PC-9 (cell line): ENCODE measurements at places on chromosomes 2 and 18.

DNA sequence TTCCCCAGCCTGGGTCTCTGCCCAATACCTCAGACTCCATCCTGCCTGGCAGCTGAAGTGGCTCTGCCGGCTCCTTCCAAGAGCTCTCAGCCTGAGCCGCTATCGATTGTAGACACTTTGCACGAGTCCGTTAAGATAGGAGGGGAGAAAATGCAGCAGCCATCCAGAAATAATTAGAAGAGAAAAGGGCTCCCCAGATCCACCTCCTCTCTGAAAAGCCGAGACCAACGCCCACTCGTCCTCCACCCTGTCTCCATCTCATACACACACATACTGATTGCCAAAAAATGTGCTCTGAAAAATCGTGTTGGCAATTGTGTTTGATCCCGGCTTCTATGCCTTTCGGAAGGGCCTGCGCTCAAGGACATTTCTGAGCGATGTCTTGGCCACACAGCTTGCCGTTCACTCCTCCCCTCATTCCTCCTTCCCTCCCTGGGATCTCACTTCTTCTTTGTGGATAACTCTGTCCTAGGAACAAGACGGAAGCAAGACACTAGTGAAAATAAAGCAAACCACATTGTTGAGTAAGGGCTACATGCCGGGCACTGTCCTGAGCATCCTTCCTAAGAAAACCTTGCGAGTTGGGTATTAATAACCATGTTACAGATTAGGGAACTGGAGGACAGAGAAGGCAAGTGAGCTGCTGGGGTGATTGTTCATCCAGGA lies 372.8 kb upstream of the MYT1L start:
- no peak for DNase-seq

- no peak for DNase-seq
These were observed 74.7 kb downstream of the NDUFA10 start for GRCh38 chr2:239950144-239951128.

DNA sequence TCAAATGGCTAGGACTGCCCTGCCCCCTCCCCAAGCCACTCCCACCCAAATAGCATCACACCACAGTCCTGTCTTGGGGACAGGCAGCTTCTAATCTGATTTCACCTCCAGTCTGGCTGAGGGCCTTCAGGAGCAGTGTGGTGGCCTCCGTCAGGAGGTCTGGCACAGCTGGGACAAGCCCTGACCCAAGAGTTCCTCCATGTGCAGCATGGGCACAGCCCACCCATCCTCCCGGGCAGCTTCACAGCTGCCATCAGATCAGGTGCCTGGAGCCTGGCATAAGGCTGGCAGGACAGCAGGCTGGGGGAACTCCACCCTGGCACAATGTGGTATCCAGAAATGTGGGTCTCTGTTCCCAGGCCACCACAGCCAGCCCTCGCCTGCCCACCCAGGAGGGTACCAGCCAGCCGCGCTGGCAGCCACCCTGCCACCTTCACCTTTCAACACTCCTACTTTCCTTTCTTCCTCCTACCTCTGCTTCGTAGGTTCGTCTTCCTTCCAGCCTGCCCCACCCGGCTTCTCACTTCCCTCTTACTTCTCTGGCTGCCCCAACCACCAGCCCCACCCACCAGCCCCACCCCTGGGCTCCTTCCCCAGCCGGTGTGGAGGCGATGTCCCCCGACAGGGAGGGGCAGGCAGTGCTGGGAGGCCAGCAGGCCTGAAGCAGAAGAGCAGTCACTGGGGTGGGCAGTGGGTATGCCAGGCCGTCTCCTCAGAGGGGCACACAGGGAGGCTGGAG lies at the start of gene CAPG:
TSS of gene CAPG (minus strand) at position 522 of the 739 bp plus-strand sequence. CDS start 8,221 bp downstream, outside the sequence.
- DNase-seq = peak; percentile 89

- no peak for DNase-seq
These were observed at the start of gene ASB18 for GRCh38 chr2:236264256-236264655. Gene ASB18, minus strand, starts transcription at chr2:236264406. Its CDS starts 61 bp downstream, at chr2:236264345.

DNA sequence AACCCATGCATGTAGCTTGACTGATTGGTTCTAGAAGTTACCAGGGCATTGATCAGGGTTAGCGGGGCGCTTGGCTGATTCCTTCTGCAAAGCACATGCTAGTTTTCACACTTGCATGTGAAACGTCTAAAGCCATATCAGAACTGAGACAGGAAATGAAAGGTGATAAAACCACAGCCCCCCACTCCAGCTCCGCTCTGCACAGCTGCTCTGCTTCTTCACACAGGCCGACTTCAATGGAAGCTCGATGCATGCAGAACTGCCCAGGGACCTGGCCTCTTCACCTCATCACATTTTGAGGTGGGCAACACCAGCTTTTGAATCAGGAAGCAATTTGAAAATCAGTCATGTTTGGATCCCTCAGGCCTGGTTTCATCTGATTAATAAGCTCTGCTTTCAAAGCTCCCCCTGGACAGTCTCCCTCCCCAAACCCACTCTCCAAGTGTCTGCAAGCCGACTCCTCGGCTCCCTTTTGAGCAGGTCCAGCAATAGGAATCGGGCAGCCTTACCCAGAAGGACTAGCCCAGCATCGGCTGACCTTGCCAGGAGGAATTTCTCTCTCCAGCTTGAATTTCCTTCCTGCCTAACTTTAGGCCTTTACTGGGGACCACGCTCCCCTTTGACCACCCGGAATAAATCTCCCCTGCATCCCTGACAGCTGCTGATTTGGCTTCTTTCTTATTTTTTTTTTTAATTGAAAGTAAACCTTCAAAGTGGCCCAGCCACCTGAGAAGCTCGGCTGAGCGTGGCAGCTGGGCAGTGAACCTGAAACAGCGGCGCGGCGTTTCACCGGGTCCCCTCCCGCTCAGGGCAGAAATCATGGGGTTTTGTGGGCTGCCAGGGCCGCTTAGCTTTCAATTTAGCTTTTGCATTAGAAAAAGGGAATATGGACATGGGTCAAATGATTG lies 31.7 kb downstream of the HRH4 start:
- no peak for DNase-seq

DNA sequence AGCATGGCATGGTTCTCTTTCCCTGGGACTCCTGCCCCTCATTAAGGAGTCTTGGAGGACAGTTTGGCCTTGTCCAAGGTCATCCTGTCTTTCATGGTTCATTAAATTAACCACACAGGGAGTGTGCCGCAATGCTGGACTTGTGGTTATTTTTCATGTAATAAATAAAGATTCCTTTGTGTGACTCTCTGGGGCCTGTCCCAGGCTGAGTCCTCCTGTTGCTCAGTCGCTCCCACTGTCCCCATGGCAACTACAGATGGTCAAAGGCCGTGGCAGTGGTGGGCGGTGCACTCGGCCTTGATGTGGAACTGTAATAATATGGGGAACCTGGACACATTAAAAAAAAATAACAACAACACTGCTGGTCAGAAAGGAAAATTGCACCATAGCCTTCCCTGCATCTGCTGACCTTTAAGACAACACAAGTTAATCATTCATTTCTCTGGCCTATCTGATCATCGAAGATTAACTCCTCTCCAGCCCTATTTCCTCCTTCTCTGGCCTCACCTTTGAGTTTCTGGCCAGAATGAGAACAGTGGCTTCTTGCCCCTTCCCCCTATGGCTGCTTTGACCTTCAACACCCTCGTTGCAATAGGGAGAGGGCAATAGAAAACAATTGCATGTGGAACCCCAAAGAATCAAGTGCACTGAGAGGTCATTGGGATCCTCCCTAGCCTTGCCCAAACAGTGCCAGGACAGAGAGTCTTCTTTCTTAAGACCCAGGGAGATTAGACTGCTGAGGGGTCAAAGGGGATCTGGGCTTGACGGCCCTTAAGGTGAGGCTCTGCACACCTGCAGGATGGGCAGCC lies 44.7 kb downstream of the PSD4 start:
- DNase-seq = no peak

GRCh38 chr2:19971691-19972090 lies 18.2 kb downstream of the WDR35 start:
- DNase-seq = no peak

- no peak for DNase-seq
These were observed 47.5 kb downstream of the EMILIN2 start for GRCh38 chr18:2894131-2894840.

DNA sequence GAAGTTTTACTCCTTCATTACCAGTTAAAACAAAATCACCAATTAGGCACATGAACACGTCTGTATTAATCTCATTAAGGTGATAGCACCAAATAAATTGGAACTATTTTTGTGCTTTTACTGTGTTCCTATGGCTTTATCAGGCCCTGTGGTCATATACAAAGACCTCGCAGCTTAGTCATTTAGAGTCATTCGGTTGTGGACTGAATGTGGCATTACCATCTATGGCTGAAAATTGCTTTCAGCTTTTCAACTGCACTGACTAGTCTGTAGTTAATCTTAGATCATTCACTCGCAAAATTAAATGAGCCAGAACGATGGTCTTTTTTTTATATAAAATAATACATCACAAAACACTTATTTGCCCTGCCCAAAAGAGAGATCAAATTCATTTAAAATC lies 601.7 kb downstream of the NR4A2 start:
- no peak for DNase-seq

DNA sequence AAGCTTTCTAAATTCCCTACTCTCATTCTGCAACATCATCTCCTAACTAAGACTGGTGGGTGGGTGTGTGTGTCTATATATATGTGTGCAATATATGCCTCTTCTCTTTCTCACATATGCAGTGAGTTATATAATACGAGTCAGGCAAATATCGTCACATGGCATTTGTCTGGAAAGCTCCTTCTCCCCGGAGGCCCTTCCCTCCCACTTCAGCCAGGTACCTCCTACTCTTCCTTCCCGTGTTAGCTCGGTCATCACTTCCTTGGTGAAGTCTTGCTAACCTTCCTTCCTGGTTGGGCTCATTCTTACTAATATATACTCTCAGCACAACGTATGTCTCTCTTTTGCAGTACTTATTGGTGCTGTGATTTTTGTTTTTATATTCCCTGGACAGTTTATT lies 66.4 kb upstream of the NCK2 start:
- DNase-seq = no peak

DNA sequence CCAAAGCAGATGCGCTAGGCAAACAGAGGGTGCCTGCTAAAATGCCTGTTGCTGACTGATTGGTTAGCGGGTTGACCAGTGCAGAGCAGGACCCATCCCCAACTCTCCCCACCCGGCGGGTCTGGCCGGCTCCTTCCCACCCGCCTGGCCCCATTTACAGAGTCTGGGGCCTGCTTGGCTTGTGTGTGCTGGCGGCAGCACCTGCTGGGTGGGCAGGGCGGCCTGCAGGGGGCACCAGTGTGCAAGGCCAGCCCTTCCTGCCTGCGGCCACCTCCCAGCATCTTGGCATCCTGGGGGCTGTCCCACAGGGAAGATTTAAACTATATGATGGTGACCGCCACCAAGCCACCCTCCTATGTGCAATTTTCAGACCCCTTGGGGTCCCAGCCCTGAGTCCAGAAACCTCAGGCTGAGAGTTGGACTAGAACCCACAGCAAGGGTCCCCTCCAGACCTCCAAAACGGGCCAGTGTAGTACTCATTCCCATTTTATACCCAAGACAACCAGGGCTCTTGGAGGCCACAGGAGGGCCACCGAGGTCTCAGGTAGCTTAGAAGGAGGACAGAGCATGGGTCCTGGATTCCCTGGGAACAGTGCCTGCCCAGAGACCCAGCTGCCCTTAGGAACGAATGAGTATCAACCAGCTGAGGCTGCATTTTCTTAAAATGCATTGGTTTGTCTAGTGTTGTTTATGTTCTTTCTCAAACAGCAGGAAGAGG lies 173.6 kb downstream of the SMAD7 start:
- DNase-seq = no peak

DNA sequence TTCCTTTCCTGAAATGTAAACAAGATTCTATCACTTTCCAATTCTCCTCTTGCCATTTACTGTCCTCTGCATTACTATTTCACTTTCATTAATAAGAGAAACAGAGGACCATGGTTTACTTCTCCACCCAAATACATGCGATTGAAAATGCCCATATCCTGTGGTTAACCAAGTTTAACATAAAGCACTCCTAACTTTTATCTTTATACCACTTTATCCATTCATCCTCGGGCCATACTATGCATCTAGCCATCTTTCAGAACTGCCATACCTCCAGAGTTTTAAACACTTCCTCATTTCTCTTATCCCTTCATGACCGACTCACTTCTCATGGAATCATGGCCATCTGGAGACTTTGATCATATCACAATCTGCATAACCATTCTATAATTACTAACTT lies 1182.3 kb downstream of the CNTNAP5 start:
- DNase-seq = no peak

DNA sequence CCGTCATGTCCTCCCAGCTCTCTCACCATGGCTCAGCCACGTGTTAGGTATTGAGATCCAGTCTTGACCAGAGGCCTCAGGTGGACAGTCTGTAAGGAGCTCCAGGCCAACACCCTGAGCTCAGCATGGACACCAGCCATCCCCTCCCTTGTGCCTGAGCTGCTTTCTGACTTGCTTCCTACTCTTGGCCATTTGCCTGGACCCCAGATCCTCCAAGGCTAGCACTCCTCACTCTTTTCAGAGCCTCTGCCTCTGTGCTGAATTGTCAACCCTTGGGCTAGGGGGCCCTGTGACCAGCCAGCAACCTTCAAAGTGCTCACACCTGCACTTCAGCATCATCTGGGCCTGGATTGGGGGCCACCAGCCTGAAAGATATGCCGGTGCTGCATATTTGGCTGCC lies 46.6 kb downstream of the PAX8 start:
- no peak for DNase-seq

DNA sequence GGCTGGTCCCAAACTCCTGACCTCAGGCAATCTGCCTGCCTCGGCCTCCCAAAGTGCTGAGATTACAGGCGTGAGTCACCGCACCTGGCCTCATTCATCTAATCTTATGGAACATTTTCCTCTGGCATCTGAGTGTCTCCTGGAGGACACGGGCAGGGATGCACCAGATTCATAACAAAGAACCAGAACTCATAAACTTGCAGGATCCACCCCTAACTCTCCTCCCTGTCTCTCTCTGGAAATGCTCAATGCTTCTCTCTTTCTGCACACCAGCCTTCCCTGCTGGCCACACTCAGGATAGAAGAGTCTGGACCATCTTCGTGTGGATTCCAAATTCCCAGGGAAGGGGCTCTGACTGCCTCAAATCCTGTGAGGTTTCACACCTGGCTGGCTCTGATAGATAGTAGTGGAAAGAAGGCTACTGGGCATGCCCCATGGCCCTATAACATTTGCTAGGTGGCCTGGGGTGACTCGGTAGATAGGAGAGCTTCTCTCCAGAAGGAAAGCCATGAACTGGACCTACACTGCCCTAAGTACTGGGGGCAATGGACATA lies 483.2 kb upstream of the GYPC start:
- no peak for DNase-seq

DNA sequence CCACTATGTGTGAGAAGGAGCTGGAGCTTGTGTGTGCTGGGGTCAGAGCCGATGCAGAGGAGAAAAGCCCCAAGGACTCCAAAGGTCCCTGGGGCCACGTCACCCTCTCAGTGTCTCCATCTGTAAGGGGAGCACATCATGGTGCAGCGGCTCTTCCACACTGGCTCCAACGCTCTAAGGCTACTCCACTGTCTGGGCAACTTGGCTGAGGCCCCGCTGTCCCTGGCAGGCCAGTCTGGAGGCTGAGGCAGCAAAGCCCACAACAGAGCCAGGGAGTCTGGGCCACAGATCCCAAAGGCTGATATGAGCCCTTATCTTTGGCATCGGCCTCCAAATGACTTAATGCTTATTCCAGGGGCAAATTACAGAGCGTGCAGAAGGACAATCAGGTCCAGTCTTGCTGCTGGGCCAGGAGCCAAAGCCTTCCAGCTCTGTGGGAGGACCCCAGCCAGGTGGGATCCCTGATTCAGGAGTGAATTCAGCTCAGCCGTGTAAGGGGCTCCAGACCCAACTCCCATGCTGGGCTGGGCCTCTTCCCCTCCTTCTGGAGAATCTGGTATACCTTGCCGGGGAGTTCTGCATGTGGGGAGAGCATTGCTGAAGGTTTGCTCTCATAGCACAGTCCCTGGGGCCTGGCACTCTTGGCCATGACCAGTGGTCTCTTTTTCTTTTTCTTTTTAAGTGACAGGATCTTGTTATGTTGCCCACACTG lies 1.8 kb upstream of the DUSP2 start:
- DNase-seq = no peak
